ENCODE measurements at places on chromosomes 1 and 21.
A peak's percentile ranks its signal among the peaks of the same experiment; 100 is the strongest.

GRCh38 chr1:44283524-44284173, 70.4 kb downstream of the DMAP1 start:
- no peak for DNase-seq

- DNase-seq, result no peak
Measured at GRCh38 chr21:14741256-14741655, 195.1 kb upstream of the SAMSN1 start.

DNA sequence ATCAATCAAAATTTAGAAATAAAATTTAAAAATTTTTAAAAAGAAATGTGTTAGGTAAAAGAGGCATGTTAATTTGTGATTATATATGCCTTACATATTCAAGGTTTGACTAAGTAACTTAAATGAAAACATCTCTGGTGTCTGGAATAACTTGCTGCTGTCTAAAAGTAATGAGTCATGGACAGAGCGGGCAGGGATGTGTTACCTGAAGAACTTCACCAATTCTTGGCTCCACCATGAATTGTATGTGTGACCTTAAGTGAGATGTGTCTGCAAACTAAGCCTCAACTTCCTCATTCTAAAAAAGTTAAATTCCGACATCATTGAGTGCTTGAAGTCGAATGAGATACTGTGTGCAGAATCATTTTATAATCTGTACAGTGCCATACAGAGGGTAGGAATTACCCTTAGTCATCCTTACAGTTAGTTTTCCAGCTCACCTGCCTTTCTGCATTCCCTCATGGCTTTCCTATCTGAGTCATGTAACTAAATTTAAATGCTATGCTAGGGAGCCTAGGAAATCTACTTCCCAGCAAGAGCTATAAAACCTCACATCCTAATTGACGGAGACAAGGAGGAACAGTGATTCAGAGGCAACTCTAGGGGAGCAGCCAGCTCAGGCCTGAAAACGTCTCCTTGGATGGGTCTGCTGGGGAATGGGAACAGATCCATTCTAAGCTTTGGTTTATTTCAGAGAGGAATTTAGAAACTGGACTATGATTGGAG, 100.7 kb upstream of the TSPAN2 start:
- no peak for DNase-seq

- no peak for DNase-seq
Measured at GRCh38 chr1:95941121-95941798, 707.2 kb downstream of the RWDD3 start.

- DNase-seq, result no peak
Measured at GRCh38 chr1:8910331-8910730, 31.8 kb upstream of the ENO1 start.

DNA sequence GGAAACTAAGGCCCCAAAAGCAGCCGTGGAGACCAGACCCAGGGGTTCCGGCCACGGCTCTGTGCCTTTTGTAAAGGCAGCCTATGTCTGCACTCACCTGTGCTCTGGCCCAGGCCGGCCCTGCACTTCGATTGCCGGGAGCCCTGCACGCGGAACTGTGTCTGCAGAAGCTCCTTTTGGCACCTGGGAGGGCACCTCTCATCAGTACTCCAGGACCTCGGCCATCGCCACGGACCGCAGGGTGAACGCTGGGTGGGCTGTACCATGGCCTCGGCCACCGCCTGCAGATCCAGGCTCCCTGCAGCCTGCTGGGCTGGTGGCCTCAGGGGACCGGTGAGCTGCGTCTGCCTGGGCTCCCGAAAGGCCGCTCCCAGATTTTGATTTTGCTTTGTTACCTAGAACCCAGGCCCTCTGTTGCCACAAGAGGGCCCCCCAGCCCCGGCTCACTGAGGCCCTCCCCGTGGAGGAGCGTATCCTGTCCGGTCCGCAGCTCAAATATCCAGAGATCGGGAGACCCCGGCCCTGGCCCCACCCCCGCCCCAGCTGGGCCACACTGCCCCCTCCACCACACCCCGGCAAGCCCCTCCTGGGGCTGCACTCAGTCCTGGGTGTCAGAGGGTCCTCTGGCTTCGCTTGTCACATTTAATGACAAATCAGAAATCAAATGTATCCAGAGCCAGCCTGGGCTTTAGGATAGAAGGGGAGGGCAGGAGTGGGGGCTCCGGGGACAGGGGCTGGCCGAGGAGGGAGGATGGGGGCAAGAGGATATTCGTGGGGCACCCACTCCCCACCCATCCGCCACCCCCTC, 60.2 kb upstream of the PDE9A start:
- peak; percentile 5 for DNase-seq

DNA sequence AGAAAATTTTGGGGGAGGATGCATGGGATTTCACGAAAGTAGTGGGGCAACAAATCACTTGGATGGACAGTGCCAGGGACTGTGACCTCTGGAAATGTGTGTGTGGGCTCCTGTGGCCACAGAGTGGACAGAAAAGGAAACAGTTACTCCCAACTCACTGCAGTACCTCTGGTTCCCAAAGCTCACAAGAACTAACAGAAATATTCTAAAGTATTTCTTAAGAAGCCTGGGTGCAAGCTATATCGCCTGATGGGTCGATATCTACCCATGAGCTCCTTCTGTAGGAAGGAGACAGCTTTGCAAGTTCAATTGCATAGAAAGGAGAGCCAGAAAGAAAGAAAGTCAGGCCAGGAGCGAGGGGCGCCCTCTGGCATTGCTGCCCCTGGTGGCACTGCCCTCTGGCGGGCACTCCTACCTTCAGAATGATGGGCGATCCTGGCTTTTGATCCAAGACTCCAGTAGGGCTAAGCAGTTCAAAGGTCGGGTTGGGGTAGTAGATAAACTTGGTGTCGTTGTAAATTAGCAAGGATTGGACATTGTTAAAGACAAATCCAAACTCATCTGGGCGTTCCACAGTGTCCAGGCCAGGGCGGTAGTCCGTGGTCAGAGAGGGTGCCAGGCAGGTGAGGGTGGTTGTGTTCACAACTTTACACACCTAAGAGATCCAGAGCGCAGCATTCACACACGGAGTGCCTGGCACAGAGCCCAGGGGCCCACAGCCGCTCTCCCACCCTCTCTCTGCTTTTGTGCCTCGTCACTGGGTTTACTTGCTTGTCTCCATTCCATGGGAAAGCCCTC, 134.7 kb upstream of the CD34 start:
- no peak for DNase-seq

All from SW 1271 (cell line).